Right lung (tissue), 10 donors: ENCODE measurements at places on chromosomes 3 and 15.

GRCh38 chr3:137148406-137148805 lies 190.6 kb downstream of the IL20RB start:
- no peak for DNase-seq

GRCh38 chr3:30122359-30122758 lies 484.0 kb upstream of the TGFBR2 start:
- DNase-seq = no peak

GRCh38 chr3:15345608-15346137 lies 13.3 kb upstream of the SH3BP5 start:
- DNase-seq = no peak

DNA sequence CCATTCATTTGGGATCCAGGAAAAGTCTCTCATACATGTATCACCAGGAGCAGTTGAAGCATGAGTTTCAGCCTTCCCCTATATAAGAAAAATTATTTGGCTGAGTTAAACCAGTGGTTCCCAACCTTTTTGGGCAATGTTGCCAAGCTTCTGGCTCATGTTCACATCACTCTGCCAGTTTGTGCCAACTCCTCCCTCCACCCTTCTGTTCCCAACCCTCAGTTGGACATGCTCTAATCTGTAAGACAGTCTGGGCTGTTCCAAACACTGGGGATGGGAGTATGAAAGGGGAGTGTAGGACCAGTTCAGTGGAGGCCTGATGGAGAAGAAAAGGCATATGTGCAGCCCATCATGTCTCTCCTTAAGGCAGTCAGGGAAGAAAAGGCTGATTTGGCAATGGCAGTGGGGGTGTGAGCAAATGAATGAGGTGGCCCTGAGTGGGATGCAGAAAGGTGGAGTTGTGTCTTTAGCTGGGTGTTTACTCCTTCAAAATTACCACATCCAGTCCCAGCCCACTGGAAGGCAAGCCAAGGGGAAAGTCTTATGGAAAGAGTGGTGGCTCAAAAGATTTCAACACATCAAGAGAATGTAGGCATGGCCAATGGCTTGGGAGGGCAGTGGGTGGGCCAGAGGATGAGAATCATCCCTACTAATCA lies 32.0 kb upstream of the PRICKLE2 start:
- DNase-seq = no peak

DNA sequence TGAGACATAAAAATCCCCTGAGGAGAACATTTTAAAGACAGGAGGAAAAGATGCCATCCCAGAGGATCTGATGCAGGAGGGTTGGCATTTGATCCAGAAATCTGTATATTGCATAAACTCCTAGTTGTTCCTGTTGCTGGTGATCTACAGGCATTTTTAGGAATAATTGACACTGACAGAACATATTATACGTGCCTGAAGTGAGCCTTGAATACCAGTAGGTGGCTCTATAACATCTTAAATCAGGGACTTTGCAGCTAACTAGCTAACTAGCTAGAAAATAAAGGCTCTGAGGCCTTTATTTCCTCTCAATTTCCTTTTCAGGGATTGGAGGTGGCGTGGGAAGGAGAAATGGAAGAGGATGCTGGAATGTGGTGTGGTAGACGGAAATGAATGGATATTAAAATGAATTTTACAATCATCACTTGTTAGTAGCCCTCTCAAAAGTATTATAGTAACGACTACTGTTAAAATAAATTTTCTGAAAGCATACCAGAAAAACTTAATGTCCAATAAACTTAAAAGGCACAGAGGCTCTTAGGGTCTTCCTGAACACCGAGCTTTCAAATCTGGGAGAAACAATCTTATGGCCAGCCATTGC lies 73.8 kb upstream of the ZBED2 start:
- DNase-seq = no peak

DNA sequence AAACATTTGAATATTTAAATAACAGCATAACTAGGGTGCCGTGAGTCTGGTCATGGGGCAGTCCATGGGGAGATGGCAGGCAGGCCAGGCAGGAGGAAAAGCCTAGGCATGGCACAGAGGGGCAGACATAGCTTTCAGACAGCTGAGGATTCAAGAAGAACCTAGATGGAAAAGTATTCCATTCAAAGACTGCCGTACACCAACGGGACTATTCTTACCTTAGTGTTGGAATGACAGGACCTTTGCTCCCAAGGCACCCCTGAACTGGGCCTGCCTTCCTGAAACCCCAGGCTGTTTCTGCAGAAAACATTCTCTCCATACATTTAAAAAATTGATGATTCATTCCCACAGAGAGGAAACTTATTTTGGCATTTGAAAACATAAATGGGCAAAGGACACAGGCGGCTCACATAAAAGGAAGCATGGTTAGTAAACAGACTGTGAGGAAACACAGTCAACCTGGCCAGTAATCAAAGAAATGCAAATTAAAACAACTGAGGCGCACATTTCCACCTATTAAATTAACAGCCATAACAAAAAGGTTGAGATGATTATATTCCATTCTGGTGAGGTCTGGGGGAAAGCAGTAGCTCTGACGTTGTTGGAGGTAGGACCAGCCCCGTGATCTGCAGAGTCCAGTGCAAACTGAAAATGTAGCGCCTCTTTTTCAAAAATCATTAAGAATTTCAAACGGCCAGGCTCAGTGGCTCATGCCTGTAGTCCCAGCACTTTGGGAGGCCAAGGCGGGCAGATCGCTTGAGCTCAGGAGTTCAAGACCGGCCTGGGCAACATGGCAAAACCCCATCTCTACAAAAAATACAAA lies 71.3 kb upstream of the SMAD3 start:
- DNase-seq = no peak
